Peyer's patch (tissue), 4 donors: ENCODE measurements at places on chromosomes 3 and 15. TPM values are rescaled to one million over a fixed set of nuclear protein-coding genes. Genes with fewer than 3 reads are reported as not detected.

CTXN2 gene
- not detected for total RNA-seq

DNA sequence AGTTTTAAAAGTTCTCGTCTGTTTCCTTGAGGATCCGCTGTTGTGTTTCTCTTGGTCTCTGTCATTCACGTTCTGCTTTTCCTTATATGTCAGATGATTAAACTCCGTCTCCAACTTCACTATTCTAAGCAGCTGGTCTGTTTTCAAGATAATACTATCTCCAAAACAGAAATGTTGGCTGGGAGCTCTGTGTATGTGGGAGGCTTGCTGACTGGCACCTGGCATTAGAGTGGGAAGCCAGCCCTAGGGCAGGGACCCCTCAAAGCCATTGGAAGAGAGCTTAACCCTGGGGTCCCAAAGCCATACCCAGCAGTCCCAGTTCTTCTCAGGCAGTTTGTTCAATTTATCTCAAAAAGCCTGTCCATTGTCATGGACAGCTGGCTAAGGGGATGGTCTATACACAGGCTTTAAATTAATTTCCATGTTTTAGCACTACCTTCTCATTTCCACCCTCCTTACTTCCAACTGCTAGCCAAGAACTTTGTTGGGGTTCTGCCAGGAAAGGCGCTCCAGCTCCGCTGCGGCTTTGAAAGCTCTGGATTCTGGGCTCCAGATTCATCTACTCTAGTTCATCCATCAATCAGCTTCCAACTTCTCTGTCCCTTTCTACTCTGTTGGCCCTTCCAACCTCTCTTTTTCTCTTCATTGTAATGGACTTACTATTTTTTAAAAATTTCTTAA, 9.2 kb downstream of the BTBD1 start:
- H3K27ac ChIP-seq: no peak overlapping the region

ACKR4 gene
- 7.2 TPM for total RNA-seq

DNA sequence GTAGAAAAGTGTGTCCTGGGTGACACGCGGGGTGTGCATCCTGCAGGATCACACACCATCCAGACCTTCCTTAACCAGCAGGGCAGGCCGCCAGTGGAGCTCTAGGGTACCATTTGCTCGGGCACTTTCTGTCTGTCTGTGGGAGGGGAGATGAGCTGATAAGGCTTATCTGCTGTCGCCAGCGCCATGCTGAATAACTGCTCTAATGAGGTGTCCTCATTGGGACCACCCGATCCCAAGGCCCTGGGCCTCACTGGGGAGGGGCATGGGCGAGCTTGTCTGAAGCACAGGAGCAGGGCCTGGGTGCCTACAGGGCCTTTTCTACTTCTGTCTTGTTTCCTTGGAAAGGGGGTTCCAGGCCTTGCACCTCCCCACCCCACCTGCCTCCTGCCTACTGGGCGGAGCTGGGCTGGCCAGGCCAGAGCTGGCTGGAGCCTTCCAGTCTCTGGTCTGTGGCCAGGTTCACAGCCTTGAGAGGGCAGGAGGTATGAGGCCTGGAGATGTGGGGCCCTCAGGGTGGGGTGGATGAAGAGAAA, 2.5 kb upstream of the GATA2 start:
- H3K4me1 ChIP-seq: no peaks in the 10 kb centered on the region
- no peak for DNase-seq
- H3K36me3 ChIP-seq: no peaks in the 10 kb centered on the region
- H3K27ac ChIP-seq: no peak overlapping the region
- H3K4me3 ChIP-seq: no peak overlapping the region

DNA sequence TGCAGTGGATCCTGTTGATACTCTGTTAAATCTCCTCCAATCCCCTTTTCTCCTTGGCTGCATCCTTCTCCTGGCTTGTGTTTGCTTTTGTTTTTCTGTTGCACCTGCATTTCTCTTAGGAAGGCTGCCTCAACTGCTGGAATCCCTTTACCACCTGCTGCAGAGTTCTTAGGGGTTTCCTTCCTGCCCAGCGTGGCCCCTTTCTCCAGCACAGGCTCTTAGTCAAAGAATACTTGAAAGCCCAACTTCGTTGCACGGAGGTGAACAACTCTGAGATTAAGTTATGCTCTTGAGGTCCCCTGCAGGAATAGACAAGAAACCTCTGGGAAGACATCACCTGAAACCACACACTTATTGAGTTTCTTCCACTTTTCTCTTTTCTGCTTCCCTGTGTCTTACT, 121.6 kb upstream of the GRM7 start:
- H3K36me3 ChIP-seq: no peaks in the 10 kb centered on the region
- H3K4me1 ChIP-seq: no peaks in the 10 kb centered on the region
- H3K4me3 ChIP-seq: no peak overlapping the region
- H3K27me3 ChIP-seq: no peaks in the 10 kb centered on the region
